ENCODE measurements at places on chromosomes 6 and 20.

- DNase-seq: no peak
Observed at GRCh38 chr20:23222531-23223200, 127.9 kb upstream of the NXT1 start.

DNA sequence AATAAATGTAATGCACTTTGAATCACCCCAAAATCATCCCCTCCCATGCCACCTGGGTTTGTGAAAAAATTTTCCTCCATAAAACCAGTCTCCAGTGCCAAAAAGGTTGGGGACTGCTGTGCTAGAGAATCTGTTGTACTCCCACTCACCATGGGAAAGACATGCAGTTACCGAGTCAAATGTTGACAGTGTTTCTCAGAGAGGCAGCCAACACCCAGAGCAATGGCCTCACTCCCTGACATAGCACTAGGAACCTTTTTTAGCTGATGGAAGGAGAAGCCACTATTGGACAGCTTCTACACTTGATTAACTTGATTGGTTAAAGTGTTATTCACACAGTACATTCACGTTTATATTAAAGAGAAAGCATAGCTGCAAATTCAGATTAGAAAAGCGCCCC lies 59.8 kb upstream of the MANEA start:
- no peak for DNase-seq

DNA sequence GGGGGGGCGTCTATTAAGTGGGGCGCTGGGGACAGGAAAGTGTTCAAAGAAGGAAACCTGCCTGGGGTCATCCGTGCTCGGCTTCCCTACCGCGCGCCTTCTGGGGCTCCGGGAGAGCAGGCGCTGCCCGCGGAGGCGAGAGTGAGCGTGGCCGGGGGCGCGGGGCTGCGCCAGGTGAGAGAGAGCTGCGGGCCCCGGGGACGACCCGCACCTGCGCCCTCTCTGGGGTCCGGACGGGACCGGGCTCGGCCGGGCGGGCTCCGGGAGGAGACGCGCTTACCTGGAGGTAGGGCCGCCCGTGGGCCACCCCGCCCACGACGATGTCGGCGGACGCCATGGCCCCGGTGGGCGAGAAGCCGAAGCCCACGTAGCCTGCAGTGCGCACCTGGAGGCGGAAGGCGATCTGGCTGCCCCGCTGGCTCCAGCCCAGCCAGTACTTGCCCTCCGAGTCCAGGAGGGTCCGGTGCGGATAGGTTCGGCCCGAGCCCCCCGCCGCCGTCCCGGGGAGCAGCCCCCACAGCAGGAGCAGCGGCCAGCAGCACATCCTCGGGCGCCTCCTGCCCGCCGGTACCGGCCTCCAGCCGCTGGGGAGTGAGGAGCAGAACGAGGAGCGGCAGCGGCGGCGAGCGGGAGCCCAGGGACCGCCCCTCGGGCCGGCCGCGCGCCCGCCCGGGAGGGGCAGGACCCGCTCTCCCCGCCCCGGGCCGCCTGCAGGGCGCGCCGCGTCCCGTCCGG lies at the start of gene MOXD1:
MOXD1 (minus strand) TSS at position 593 of the 735 bp plus-strand sequence; CDS start at position 544, 49 bp downstream.
- DNase-seq: peak; percentile 55

DNA sequence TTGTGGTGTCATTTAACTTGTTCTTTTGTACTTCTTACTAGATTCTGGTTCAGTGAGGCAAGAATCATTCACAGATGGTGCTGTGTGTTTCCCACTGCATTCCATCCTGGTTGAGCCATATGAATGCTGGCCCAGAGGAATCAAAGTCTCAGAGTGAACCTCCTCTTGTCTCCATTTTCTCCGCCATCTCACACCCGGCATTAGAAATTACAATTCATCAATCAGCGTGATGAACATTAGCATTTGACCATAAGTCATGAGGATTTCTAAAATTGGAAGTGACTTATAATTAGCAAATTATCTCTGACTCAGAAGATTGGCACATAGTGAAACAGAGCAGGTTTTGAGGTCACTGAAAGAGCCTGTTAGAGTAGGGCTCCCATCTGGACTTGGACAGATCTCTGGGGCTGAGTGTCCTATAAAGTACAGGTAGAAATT lies 25.2 kb downstream of the TNFAIP3 start:
- DNase-seq: no peak

- DNase-seq: no peak
Observed at GRCh38 chr6:120736740-120737139, 597.5 kb downstream of the TBC1D32 start.

GRCh38 chr6:40672087-40672486 lies 84.9 kb upstream of the LRFN2 start:
- DNase-seq: no peak

- DNase-seq: peak; percentile 44
Observed at GRCh38 chr6:144215402-144215931, 65.2 kb downstream of the STX11 start.

DNA sequence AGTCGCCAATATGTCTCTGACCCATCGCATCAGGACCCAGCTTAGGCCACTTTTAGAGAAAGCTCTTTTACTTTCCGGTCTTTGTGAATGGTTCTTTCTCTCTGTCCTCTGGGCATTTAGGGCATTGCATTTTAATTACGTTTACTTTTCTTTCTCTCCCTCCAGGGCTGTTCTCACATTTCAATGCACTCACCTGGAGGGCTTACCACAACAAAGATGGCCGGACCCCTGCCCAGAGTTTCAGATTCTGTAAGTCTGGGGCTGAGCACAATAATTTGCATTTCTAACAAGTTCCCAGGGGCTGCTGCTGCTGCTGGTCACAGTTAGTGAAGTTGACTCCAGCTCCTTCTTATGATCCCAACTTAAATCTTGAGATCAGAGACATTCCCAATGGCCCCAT lies 3.0 kb downstream of the ANKRD66 start:
- DNase-seq: no peak

GRCh38 chr6:146697921-146698320 lies 99.1 kb downstream of the ADGB start:
- no peak for DNase-seq

DNA sequence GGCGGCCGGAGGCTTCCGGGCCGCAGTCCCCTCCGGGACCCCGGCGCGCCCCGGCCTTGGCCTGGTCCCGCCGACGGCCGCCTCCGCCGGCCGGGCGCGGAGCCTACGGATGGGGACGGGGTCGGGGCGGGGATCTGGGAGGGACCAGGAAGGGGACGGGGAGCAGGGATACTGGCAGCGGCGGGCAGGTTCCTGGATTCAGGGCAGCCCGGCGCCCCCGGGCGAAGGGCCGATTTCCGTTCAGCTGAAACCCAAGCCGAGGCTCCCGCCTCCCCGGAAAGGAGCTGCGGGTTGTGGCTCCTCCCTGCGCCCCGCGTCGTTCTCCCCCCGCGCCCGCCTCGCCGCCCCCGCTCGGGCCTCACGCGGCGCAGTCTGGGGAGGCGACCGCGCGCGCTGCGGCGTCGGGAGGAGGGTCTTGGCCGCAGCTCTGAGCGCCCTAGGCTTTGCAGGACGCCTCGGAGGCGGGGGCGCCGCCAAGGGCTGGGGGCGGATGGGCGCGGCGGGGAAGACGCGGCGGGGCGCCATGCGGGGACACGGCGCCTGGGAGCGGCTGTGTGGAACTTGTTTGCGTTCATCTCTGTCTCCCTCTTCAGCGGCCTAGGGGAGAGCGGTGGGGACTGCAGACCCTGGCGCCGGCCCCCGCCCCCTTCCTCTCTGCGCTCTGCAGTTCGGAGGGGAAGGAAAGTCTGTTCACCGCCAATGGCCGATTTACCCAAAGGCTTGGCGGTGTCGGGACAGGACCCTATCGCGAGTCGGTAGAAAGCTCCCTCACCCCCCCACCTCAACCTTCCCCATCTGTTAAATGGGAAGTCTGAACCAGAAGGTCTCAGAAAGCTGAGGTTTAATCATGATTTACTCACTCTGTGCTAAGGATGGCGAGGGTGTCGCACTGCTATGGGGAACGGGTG lies 22.7 kb upstream of the TMEM181 start:
- DNase-seq: peak; percentile 19

- DNase-seq: no peak
Observed at GRCh38 chr6:33895296-33895695, 91.5 kb upstream of the MLN start.

- DNase-seq: no peak
Observed at GRCh38 chr6:137743493-137743892, 123.6 kb upstream of the TNFAIP3 start.

DNA sequence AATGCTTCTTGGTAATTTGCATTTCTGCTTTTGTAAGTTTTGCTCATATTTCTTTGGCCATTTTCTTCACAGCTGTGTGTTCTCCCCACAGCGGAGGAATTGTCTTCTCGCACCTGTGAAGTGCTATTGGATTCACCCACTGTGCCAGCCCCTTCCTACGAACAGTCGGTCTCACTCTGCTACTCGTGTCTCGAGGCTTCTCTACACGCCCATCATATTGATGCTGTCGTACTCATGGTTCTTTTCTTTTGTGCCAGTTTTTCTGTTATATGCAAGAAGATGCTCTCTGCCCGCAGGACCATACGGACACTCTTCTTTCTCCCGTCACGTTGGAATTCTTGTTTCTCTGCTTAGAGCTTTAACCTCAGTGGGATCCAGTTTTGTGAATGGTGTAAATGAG lies 200.3 kb downstream of the DLL1 start:
- no peak for DNase-seq

DNA sequence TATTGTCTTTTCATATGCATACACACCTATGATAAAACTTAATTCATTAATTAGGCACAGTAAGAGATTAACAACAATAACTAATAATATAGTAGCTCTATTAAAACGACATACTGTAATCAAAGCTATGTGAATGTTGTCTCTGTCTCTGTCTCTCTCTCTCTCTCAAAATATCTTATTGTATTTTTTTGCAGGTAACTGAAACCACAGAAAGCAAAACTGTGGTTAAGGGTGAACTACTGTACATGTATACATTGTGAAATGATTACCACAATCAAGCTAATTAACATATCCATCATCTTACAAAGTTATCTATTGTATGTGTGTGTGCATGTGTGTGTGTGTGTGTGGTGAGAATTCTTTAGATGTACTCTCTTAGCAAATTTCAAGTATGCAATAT lies 242.0 kb upstream of the RSPO3 start:
- DNase-seq: no peak

GRCh38 chr6:104940238-104940892 lies 16.5 kb upstream of the LIN28B start:
- no peak for DNase-seq

- DNase-seq: peak; percentile 55
Observed at GRCh38 chr6:89311853-89312531, 3.1 kb downstream of the GABRR2 start.
